Osteoblast (primary cell): ENCODE measurements at places on chromosomes 6 and 20. TPM values are rescaled to one million over a fixed set of nuclear protein-coding genes. Genes with fewer than 3 reads are reported as not detected.
A peak's percentile ranks its signal among the peaks of the same experiment; 100 is the strongest.

GRCh38 chr20:15900443-15900842 lies 672.8 kb downstream of the KIF16B start:
- no peak for DNase-seq

DNA sequence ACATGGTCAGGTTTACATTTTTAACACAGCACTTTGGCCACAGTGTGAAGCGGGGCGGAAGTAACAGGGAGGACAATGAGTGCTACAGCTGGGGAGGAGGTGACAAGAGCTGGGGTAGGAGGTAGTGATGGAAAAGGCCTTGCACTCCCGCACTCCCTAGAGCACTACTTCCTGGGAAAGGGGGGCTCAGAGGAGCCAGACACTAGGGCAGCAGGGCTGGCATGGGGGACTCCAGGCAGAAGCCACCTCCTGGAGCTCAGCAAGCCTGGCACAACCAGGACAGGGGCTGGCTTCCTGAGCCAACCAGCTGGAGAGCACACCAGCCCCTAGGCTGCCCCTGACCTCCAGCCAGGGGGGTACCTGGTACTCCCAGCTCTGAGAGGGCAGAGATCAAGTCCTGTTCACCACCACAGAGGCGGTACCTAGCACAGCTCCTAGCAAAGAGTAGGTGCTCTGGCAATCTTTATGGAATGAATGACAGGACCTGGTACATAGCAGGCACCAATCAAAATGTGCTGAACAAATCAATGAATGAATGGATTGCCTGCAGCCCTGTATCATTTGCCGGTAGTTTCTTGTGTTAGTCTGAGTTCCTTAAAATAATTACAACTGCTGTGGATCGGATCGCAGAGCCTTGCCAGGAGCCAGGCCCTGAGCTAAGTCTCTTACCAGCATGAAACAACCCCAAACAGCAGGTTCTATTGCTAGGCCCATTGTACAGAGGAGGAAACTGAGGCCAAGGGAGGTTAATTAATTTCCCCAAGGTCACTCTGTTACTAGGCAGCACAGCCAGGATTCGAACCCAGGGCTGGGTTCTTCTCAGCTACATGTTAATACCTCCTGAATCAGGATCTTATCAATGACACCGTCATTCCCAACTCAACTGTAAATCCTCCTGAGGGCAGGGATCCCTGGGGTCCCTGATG lies 15.5 kb downstream of the NOL4L start:
- DNase-seq, result peak; percentile 70

- no peak for DNase-seq
These were observed 295.1 kb upstream of the CDYL start for GRCh38 chr6:4480788-4481735.

- DNase-seq, result no peak
These were observed 231.2 kb downstream of the DOK5 start for GRCh38 chr20:54706581-54706980.

GRCh38 chr6:129863664-129864063 lies 2.5 kb upstream of the TMEM244 start:
- DNase-seq, result no peak

DNA sequence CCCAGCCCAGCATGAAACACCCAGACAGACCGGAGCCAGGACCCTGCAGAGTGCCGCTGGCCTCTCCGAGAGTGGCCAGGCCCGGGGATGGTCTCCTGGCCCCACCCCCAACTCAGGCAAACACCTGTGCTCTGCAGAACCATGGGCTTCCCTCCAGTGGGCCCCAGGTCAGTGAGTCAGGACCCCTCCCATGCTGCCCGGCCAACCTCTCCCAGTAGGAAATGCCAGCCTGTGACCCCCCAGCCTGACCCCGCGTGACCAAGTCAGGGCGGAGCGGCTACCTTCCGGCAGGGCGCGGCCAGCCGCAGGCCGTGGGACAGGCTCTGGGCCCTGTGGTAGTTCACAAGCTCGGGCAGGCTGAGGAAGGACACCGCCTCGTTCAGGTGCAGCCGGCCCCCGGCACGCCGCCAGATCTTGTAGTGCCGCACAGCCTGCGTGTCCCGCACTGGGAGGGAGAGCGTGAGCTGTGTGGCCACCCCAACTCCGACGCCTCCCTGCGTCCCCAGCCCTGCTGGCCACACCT lies 3.2 kb downstream of the PTK6 start:
- peak; percentile 89 for DNase-seq

DNA sequence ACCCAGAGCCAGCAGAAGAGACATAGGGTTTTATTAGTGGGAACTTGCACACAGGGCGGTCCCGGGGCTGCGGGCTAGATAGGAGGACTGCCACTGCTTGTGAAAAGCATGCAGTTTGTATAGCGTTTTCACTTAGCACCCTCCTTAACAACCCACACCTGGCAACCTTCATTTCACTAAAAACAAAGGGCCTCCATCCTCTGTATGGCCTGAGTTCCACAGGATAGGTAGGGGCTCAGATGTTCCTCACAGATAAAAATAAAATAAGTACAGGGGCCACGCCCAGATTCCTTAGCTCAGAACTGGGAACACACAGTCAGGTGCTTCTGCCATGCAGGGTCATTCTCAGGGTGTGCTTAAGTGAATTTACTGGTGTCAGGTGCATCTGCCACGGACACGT lies 39.8 kb downstream of the GPR6 start:
- DNase-seq, result no peak

DNA sequence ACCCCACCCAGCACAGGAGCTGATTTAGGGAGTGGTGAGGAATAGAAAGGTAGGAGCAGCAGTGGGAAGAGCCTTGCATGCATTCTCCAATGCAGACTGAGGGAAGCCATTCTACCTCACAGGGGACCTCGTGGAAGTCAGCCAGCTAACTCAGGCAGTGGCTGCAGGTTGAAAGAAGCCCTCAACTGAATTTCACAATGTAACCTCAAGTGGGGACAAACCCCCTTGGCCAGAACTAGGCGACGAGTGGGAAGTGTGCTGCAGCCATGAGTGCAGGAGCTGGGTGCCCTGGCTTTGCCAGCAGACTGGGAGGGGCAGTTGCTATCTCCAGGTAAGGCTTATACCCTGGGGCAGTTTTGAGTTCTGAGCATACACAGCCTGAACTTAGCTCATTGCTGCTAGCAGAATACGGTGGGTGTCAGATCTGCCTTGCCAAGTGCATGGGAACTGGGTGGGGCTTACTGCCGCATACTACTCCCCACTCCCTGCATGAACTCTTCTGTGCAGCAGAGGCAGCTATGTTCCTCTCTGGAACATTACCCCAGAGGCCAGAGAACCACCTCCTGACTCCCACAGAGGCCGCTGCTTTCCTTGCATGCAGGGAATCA lies 126.5 kb downstream of the CDK19 start:
- DNase-seq, result no peak

DNA sequence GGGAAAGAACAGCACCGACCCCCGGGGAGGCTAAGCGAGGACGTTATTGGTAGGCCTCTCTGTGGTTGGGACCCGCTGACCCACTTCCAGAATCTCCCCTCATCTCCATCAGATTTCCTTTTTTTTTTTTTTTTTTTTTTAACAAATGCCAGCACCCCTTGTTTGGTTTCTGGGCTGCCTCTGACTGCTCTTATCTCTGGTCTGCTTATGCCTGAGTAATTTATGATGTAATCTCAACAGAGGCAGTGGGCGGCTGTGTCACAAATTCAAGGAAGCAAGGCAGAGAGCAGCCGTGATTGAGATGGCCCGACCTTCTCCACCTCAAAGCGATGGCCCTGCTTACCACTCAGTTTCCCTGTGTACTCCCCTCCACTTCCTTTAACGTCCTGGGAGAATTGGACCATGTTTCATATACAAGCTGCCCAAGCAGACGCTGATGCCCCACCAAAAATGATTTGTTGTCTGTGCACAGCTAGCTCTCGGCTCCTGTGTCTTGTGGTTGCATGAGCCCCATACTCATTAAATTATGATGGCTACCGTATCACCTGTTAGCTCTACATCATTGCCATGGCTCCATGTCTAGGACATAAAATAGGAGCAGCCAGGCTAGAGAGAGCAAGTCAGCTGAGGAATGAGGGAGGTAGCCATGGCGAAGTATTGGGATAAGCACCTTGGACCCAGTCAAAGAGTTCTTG lies 98.1 kb downstream of the ZNF217 start:
- DNase-seq, result no peak

- DNase-seq, result peak; percentile 56
These were observed 79.7 kb downstream of the MMS22L start for GRCh38 chr6:97203343-97203742.

- no peak for DNase-seq
These were observed 88.0 kb downstream of the FRK start for GRCh38 chr6:115972679-115973078.

GRCh38 chr6:3848380-3848779 lies 793 bp upstream of the FAM50B start:
- DNase-seq, result peak; percentile 95

DNA sequence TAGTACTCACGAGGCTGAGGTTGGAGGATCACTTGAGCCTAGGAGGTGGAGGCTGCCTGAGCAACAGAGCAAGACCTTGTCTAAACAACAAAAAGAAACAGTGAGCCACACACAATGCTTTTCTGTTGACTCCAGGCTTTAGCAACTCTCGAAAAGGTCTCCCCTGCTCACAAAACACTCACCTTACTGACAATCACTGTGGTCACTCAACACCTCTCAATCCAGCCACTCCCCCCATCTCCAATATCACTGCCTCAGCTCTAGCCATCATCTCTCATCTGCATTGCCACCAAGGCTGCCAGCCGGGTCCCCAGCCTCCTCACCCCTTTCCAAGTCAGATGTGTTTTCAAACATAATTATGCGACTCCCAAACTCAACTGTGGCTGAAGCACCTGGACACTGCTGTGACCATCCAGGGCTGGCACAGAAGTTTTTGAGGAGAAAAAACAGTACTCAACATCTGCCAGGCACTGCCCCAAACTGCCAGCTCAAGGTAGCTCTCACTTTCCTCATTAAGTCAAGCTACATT lies 218.0 kb upstream of the ARID1B start:
- no peak for DNase-seq

DNA sequence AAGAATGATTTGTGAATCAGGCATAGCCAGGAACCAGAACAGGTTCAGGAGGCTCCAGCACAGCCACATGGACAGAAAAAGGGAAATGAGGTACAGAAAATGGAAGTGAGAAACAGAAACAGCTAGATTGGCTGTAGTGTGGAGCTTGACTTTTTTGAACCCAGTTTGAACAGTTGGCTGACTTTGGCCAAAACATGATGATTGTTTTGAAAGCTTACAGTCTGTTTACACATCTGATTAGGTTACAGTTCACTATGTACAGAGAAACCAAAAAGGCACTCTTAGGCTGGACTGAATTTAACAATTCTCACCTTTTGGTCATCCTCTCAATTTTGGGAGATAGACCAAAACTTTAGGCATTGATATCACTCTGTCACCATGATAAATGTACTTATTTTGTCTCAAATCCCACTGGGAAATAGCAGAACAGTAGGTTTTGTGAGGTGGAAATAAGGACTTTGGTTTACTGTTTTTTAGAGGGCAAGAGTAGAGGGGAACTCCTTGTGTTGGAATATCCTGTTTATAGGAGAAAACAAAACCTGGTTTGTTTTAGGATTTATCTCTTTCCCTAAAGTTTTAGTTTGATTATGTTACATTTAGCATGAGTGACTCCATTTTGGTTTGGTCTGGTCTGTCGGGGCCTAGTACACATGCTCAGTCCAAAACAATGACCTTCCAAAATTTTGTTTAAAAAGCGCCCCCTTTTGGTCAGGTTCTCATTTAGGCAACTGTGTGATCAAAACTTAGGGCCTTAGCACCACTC lies 123.1 kb downstream of the OLIG3 start:
- DNase-seq, result no peak

DNA sequence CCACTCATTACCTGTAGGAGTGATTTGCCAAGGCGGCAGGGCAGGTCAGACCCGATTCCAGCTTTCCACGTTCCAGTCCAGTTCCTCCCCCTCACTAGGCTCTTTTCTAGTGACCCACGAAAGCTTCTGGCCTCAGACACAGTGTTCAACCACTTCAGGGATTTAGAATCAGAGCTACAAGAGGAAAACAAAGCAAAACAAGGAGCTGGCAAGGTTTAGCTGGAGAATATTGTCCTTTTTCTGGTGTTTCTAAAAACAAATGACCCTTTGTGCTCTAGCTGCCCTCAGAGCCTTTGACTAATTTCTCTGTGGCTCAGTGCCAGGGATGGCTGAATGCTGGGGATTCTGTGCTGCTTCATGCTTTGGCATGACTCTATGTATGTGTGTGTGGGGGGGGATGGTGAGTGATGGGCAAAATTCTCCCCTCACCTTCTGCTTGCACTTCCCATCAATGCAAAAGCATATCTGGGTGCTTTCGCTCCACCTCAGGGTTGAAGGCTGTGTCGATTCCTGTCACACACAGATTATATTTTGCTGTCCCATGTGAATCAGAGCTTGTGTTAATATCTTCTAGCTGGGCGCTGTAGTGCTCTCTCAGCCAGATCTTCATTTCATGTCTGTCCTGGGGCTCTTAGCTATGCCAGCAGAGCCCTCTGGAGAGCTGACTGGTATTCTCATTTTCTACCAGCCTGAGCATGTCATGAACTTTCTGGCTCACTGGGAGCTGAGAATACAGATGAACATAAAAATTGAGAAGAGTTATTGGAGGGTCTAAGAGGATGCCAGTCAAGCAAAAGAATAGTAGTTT lies 19.3 kb upstream of the NEDD9 start:
- no peak for DNase-seq

DNA sequence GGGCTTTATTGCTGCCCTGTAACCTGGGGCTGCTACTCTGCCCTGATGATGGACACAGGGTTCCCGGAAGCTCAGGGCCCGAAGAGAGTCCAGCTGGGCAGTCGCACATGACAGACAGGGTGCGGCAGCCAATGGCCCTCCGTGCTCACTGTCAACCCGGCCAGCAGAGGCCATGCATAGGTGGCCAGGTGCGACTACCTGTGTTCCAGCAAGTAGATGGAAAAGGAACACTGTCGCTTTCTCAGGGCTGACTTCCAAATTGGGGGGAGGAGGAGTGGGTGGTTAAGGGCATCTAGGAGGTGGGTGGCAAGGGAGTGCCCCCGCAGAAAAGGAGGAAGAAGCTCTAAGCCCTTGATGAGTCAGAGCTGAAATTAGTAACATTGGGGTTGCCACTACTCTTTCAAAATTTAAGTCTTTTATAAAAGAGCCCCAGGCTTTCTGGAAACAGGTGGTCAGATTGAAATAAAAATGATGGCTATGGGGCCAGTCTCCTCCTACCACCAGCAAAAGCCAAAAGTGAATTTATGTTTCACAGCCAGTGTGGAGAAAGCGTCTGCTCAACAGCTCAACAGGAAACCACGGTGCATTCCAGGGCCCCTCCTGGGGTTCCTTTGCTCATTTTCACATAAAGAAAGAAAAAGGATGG lies 2.3 kb upstream of the RAMACL start:
- no peak for DNase-seq

DNA sequence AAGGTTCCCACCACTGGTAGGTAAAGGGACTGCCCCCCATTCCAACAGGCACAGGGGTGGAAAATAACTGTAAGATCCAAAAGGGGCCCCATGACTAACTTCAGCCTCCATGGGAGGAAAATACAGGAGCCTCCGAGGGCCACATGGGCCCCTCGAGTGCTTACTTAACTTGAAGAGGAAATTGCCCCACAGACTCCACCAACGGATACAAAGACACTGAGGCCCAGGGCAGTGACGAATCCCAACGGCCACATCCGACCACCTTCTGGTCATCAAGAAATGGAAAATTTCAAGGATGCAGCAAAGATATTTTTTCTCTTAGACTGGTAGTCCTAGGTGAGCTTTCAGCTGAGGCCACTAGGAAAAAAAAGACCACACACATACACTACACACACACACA lies 116.0 kb upstream of the MRPS10 start:
- DNase-seq, result no peak

Gene MAN1A1
- total RNA-seq, result 67.2 and 79.6 TPM in 2 replicates

Gene CST4
- total RNA-seq, result not detected in 2 replicates

Gene PNPLA1
- under 0.01 TPM in 1 of 2 replicates, not detected in the other for total RNA-seq

Gene TBX18
- 64.1 and 65.1 TPM in 2 replicates for total RNA-seq

Gene BPIFB2
- not detected in 2 replicates for total RNA-seq

Gene FAM162B
- 0.36 TPM in 1 of 2 replicates, not detected in the other for total RNA-seq

Gene LGSN
- not detected in 2 replicates for total RNA-seq

Gene SRMS
- total RNA-seq, result not detected in 2 replicates

Gene DLK2
- total RNA-seq, result 0.29 TPM in 1 of 2 replicates, not detected in the other
